WTC11 (cell line): ENCODE measurements at places on chromosomes 5 and 9. TPM values are rescaled to one million over a fixed set of nuclear protein-coding genes. Genes with fewer than 3 reads are reported as not detected.
A peak's percentile ranks its signal among the peaks of the same experiment; 100 is the strongest.

ZDHHC12 gene
- 39.7 to 46.3 TPM (median 45.2 TPM) in 3 replicates for total RNA-seq

CSF1R gene
- 0.07 to 0.20 TPM (median 0.14 TPM) in 3 replicates for total RNA-seq

DDX4 gene
- 0.23 to 0.32 TPM in 2 of 3 replicates, not detected in the other for total RNA-seq

TAF11L12 gene
- total RNA-seq: not detected in 3 replicates

RUSC2 gene
- 7.3 to 9.4 TPM (median 8.7 TPM) in 3 replicates for total RNA-seq

FLT4 gene
- 11.0 to 12.7 TPM (median 12.4 TPM) in 3 replicates for total RNA-seq

DNA sequence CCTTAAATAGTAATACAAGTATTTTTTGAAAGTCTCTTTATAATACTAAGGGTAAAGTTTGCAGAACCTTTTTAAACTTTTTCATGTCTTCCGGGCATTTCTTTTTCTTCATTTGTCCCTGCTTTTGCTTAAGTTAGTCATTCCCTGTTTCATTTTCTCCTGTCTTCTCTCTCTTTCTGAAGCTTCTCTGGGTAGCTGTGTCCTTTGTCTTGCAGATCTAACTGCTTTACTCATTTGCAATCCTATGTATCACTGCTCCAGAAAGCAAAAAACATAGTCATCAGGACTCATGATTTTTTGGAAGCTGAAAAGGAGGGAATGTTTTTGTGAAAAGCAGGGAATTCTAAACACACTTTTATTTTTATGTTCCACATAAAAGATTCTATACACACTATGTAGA lies 301.7 kb downstream of the MRPS30 start:
- no peak for DNase-seq
- peaks cover 15% of the 10 kb centered on the region for H3K36me3 ChIP-seq
- peak overlapping the region; percentile 88 for H3K27ac ChIP-seq
- peak overlapping the region; percentile 32 for H3K4me3 ChIP-seq

DNA sequence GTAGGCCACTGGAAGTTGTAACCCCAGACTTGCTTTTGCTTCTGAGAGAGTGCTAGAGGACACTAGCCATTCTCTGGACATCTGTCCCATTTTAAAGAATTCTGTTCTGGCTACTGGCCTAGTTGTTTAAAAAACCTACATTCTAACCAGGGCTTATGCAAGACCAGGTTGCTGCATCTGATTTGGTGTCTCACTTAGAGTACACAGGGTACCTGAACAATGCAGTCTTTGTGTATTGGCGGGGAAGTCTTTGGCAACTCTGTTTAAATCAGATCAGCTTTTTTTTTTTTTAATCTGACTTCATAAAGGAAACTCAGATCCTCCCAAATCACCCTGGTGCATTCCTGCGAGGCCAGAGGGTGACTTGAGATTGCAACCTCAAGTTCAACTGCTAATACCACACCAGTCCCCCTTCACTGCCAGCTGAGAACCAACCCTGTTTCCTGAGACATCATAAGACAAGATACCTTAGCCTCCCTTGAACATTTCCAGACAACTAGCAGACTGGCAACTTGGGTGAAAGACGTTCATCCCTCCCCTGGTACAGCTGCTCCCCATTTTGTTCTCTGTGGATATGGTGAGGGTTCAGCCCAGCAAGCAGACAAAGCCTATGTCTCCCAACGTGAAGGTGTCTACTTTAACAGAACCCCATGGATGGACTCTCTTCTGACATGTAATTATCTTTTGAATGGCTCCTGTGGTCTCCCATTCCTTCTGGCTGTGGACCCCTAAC lies 27.0 kb downstream of the SKP1 start:
- DNase-seq: no peak
- peaks cover 30% of the 10 kb centered on the region for H3K36me3 ChIP-seq
- no peak overlapping the region for H3K4me3 ChIP-seq

- H3K27ac ChIP-seq: no peak overlapping the region
- H3K4me3 ChIP-seq: no peak overlapping the region
- peaks cover 20% of the 10 kb centered on the region for H3K4me1 ChIP-seq
- no peaks in the 10 kb centered on the region for H3K27me3 ChIP-seq
- DNase-seq: peak; percentile 3
These were observed 32.6 kb upstream of the PRRC2B start for GRCh38 chr9:131361202-131361833.

DNA sequence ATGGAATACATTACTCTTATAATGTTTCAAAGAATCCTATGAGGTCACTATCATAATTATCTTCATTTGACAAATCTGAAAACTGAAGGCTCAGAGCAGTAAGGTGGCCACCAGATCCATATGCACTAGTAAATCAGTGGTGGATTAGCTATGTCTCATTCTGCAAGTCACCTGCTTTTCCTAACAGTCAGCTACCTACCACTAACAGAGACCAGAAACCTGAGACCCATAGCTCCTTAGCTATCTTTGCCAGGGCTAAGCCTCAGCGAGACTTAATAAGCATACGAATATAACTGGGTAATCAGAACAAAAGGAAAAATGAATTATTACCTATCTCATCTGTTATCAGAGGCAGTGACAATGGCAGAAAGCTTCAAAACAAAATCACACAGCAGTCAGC lies 118.7 kb downstream of the AUH start:
- H3K4me1 ChIP-seq: peaks cover 39% of the 10 kb centered on the region
- H3K36me3 ChIP-seq: no peaks in the 10 kb centered on the region
- no peak for DNase-seq
- H3K27ac ChIP-seq: no peak overlapping the region; the same call in 1 of the 2 replicates
- H3K27me3 ChIP-seq: no peaks in the 10 kb centered on the region
